ENCODE measurements at places on chromosomes 12 and 14.
A peak's percentile ranks its signal among the peaks of the same experiment; 100 is the strongest.

DNA sequence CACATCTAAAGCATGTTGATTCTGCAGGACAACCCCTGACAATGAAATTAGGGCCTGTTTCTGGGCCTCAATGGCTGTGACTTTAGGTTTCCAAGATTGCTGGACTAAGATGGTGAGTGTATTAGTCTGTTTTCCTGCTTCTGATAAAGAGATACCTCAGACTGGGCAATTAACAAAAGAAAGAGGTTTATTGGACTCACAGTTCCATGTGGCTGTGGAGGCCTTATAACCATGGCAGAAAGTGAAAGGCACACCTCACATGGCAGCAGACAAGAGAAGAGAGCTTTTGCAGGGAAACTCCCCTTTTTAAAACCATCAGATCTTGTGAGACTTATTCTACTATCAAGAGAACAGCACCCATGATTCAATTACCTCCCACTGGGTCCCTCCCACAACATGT lies 10.6 kb downstream of the IL22 start:
- no peak for DNase-seq

- DNase-seq, result no peak
Measured at GRCh38 chr12:106049105-106049504, 89.6 kb downstream of the NUAK1 start.

GRCh38 chr14:96011131-96011530 lies 28.0 kb upstream of the C14orf132 start:
- DNase-seq, result no peak

DNA sequence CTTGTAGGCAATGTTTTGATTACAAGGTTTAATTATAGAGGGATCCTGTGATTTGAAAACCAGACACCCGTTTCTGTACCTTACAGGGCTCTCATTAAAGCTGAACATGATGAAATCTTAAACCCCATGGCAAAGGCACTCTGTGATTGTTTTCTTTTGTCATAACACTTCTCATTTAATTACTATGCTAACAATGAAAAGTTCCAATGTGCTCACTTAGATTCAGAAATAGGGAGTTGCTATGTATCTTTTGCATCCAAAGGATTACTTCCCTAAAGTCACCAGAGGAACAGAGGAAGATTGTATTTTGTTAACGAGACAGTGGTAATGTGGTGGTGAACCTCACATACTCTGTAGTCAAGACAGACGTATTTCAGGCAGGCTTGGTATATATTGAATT lies 81.5 kb upstream of the MYF6 start:
- DNase-seq, result no peak

GRCh38 chr12:117033382-117034221 lies 65.6 kb downstream of the TESC start:
- no peak for DNase-seq

DNA sequence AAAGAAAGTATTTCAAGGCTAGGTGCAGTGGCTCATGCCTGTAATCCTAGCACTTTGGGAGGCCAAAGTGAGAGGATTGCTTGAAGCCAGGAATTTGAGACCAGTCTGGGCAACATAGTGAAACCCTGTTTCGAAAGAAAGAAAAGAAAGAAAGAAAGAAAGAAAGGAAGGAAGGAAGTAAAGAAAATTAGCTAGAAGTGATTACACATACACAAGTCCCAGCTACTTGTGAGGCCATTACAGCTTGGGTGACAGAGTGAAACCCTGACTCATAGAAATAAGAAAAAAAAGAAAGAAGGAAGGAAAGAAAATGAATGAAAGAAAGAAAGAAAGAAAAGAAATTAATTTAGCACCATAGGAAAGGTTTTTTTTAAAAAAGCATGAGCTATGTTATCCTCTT lies 33.3 kb upstream of the PPP1CC start:
- no peak for DNase-seq

DNA sequence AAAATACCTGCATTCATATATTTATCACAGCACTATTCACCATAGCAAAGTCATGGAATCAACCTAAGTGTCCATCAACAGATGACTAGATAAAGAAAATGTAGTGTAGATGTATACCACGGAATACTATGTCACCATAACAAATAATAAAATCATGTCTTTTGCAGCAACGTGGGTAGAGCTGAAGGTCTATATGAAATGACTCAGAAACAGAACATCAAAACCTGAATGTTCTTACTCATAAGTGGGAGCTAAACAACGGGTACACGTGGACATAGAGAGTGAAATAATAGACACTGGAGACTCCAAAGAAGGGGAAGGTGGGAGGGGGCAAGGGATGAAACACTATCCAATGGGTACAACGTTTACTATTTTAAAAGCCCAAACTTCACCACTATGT lies 37.9 kb downstream of the SLC38A1 start:
- DNase-seq, result no peak

DNA sequence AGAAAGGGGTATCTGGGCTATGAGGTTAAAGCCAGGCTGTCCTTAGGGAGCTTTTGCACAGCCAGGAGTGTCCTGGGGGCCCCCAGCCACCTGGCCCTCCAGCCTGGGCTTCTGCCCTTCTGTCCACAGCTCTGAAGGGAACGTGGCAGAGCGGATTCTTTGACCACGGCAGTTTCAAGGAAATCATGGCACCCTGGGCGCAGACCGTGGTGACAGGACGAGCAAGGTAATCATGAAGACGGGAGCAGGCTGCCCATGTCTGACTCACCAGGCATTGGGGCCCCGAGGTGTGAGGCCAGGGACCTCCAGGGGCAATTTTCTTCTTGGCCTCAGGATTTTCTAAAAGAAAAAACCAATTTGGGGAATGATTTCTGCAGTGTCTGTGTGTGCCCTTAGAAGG lies 53.1 kb downstream of the FOXN4 start:
- no peak for DNase-seq

DNA sequence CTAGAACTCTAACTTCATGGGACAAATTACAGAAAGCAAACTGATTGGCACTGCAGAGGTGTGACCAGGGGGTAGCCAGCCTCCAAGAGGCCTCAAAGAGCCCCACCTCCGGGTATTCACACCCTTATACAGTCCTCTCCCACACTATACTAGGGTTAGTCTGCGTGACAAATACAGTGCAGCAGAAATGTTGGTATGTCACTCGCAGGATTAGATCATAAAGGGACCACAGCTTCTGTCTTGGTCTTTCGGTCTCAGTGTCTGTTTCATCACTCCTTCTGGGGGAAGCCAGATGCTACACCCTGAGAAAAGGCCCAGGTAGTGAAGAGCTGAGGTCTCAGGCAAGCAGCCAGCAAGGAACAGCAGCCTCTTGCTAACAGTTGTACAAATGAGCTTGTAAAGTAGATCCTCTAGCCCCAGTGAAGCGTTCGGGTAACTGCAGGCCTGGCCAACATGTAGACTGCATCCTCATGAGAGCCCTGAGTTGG lies 68.9 kb upstream of the SAV1 start:
- peak; percentile 43 for DNase-seq

- DNase-seq, result no peak
Measured at GRCh38 chr14:54278665-54279295, 118.0 kb upstream of the CDKN3 start.

DNA sequence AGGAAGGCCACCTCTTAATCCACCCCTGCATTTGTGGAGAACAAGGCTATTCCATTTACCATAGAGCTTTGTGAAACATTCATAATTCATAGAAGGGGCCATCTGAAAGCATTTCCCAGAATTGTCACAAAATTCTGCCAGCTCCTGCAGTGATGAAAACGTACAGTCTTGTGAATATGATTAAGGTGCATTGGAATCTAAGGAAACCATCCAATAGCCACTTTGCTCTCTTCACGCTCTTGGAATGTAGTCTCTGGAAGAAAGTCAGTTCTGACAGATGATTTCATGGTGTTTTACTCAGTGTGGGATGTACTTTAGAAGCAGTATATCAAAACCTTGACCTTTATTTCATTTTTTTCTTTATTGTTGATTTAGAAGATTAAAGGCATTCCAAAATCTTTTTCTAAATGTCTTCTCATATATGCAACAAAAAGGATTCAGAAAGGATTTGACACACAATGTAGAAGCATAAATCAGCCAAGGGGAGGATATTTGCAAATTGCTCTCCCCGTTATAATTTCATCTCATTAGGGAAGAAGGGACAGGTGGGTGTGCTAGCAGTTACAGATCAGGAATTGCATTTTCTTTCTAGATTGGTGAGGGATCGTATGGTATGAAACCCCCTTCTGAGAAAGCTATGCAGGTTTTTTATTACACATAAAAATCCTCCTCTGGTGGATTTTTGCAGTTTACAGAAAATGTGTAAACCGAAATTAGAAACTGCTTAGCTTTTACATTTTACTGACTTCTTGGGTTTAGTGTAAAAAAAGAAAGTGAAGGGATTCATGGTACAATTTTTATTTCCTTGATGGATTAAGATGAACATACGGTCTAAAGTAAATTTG lies 390.2 kb downstream of the LRIG3 start:
- DNase-seq, result no peak

- DNase-seq, result no peak
Measured at GRCh38 chr12:88132392-88132791, 9.5 kb downstream of the CEP290 start.

- no peak for DNase-seq
Measured at GRCh38 chr12:68899251-68899771, 33.7 kb downstream of the CPM start.

- DNase-seq, result no peak
Measured at GRCh38 chr12:121797937-121798786, 4.7 kb upstream of the RHOF start.

DNA sequence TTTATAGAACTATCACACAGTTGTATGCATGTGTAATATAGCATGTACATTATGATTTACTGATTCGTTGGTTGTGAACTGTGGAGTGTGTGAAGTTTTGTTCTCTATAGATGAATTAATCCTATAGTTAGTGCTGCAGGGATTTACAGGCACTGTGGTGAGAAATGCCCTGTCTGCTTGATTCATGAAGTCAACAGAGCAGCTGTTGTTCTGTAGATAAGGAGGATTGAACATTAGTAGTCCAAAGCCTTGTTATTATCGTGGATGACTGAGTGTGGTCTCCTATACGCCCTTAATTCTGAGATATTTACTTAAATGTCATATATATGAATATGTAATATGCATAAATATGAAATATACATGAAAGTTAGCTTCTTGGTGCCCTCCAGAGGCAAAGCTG lies 98.3 kb downstream of the DNAH10 start:
- no peak for DNase-seq

DNA sequence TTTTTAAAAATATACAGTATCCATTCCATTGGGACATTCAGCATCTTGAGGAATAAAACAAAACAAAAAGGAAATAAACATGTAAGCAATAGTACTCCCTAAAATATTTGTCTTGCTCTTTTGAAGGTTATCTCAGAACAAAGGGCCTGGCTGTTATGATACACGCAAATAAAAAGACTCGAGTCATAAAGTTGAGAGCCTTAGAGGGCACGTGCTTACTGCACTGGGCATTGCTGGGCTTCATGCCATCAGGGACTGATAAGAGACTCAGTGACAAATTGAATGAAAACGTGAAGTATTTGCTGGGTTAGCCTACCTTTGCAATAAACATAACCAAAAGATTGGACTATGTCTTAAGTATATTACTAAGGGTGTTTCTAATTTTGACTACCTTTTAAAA lies 118.9 kb downstream of the SLC35F4 start:
- DNase-seq, result no peak

GRCh38 chr14:25006961-25007795 lies 42.8 kb downstream of the STXBP6 start:
- DNase-seq, result no peak

DNA sequence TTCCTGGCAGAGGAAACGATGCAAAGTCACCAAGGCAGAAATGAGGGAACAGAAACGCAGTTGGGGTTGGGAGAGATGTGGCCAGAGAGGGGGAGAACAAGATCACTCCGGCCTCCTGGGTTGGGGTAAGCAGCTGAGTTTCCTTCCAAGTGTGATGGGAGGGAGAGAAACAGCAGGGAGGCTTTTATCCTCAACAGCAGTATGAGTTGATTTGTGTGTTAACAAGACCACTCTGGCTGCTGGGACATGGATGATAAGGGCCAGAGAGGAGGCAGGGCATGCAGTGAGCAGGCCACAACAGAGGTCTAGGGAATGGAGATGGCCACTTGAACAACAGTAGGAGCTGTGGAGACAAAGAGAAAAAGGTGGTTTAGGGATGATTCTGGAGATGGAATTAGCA lies 66.8 kb downstream of the GLRX5 start:
- no peak for DNase-seq

DNA sequence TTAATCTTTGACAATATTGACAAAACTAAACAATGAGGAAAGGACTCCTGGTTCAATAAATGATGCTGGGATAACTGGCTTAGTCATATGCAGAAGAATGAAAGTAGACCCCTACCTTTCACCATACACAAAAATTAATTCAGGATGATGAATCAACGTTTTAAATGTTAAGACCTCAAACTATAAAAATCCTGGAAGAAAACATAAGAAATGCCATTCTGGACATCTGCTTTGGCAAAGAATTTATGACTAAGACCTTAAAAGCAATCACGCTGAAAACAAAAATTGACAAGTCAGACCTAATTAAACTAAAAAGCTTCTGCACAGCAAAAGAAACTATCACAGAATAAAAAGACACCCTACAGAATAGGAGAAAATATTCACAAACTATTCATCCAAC lies 97.4 kb downstream of the LMNTD1 start:
- no peak for DNase-seq

DNA sequence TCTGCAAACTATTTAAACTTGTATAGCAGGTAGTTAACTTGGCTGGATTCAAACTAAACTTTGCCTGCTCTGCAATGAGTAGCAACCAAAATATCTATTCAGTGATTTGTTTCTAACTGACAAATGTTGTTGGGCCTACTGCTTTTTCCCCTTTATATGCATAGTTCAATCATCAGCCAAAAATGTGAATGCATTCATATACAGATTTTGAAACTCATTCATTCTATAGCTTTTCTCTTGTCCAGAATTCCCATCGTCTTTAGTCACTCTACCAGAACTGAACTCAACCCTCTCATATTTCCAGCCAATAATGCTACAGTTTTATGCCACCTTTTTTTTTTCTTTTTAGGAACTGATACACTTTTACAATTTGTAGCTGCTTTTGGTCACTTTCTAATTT lies 599.8 kb downstream of the RPL10L start:
- DNase-seq, result no peak

DNA sequence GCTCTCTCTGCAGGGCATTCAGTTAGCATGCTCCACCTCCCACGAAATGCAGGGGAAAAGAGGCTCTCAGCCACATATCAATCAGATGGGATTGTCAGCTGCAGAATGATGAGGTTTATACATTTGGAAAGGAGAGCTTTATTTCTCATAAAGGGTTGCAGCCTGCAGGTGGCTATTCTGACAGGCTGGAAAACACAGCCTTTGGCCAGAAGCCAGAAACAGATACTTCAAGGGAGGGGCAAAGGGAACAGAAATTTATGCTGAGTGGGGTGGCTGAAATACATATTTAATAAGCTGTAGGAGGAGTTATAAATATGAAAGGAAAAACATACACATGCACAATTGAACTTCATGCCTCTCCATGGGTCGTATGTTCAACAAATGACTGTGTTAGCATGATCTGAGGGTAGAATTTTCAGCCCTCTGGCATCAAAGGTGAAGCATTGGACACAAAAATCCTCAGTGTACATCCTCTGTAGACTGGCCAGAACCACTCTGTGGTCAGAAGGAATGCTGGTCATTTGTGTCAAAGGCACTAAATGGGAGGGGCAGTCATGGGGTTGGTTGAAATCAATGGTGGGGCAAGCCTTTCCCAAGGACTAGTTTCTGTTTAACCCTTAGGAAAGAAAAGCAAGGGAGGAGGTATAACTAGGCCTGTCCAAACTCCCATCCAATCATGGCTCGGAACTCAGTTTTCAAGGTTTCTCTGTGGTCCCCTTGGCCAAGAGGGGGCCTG lies 62.4 kb downstream of the TMX1 start:
- no peak for DNase-seq
